ENCODE measurements at places on chromosomes 2 and 18.

- no peak for DNase-seq
Measured at GRCh38 chr2:176187899-176188773, at the start of gene HOXD1. Gene HOXD1, plus strand, starts transcription at chr2:176188668. Its CDS starts 134 bp downstream, at chr2:176188802.

- DNase-seq: no peak
Measured at GRCh38 chr2:53944542-53944941, 26.3 kb downstream of the PSME4 start.

- DNase-seq: no peak
Measured at GRCh38 chr2:204207866-204208265, 271.3 kb downstream of the ICOS start.

DNA sequence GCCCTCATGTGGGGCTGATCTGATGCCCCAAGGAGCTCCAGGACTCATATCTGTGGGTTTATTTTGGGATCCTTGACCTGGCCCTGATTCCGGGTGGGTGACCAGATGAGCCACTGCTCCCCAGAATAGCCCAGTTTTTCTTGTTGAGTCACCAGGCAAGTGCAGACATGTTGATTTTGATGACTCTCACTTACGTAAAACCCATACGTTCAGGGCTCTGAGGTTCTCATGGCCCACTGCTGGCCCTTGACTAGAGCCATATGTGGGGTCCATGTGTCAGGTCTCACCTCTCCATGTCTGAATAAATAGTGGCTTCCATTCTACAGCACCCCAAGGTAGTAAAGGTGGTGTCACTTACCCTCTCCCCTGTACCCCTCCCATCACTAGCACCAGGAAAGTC is 41.9 kb downstream of the CDC42EP3 start:
- no peak for DNase-seq

GRCh38 chr2:127769587-127769986 is 41.4 kb downstream of the WDR33 start:
- no peak for DNase-seq

- no peak for DNase-seq
Measured at GRCh38 chr2:186959486-186959885, 110.5 kb upstream of the ZSWIM2 start.

DNA sequence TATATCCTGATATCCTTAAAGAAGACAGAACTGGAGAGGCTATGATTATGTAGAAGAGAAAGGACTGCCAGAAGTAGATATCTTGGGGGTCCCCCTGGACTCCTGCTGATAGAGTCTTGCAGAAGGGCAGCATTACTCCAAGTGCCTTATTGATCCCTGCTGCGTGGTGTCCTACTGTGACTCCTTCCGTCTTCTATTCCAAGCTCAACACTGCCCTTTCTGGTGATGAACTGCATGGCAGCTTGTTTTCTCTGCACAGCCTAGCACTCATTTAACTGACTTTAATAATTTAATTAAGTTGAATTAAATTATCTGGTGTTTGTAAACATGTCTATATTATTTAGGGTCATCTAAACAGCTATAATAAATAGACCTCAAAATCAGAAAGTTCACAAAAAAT is 194.1 kb upstream of the DSEL start:
- no peak for DNase-seq

DNA sequence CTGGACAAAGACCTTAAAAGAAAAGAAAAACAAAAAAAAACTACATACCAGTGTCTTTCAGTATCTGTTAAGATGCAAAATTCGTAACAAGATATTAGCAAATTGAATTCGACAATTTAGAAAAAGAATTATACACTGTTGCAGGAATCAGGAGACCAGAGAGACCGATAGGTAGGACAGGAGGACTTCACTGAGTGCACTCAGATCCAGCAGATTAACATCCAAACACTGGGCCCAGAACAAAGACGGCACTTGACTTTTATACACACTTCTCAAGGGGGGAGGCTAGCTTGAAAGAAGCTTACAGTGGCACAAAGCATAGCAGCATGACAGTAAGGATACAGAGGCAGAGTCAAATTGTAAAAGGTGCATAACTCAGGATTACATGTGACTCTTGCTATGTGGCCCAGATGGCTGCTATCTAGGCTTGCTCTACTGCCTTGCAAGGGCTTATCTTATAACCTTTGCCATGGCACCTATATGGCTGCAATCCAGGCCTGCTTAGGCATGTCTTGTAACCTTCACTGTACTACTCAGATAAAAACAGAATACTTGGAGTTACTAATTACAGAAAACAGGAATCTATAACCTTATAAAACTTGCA is 507.3 kb upstream of the LRRTM4 start:
- DNase-seq: no peak

GRCh38 chr2:187566266-187566665 is 12.0 kb upstream of the TFPI start:
- DNase-seq: no peak

DNA sequence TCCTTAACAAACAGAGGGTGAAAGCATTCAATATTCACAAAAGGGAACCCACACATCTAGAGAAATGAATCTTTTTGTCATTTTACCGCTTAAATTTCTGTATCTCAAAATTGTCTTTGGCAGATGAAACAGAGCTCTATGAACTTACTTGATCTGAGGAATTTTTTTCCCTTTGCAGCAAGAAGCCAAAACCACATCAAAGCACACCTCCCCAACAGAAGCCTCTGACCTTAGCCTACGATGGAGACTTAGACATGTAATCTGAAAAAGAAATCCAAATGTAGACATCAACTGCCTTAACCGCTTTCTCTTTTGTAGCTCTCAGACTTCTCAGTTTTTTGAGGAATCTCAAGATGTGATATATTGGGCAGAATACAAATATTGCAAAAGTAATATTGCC is 287.9 kb upstream of the HNMT start:
- no peak for DNase-seq

Measured in T follicular helper cell (primary cell).